COLO829 (cell line): ENCODE measurements at places on chromosomes 6 and 20.

GRCh38 chr20:23456873-23457272 is 4.2 kb upstream of the CST11 start:
- no peak for DNase-seq

GRCh38 chr20:63442100-63442493 is 30.4 kb downstream of the KCNQ2 start:
- peak; percentile 57 for DNase-seq

DNA sequence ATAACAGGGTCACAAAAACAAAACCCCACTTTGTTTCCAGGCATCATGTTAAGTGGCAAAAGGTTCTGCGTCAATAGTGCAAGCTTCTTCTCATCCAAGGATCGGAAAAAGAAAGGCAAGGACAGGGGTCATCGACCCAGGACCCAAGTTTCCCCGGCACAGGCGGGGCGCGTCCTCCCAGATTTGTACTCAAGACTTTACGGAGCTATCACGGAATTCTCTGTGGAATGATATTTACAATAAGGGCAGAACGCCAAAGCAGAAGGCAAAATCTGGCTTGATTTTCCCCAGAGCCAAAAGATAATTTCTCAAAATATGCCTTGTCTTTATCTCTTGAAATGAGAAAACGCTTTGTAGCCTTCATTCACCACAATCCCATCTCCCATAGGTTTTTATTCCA is 25.5 kb downstream of the PDE10A start:
- DNase-seq: no peak

DNA sequence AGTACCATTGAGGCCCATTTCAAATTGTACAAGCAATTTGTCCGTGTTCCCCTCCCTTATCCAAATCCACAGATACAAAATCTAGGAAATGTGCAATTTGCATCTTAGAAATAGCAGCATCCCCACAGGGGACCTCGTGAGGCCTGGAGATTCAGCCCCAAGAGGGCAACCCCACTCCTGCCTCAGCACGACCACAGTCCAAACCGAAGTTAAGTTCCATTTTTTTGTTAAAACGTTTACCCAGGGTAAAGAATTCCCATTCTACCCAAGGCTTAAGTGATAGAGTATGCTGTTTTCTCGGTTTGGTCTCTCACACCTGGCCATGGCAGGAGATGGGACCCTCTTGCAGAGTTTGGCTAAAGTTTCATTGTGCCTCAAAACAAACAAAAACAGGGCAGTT is 41.2 kb downstream of the PLCG1 start:
- DNase-seq: no peak

DNA sequence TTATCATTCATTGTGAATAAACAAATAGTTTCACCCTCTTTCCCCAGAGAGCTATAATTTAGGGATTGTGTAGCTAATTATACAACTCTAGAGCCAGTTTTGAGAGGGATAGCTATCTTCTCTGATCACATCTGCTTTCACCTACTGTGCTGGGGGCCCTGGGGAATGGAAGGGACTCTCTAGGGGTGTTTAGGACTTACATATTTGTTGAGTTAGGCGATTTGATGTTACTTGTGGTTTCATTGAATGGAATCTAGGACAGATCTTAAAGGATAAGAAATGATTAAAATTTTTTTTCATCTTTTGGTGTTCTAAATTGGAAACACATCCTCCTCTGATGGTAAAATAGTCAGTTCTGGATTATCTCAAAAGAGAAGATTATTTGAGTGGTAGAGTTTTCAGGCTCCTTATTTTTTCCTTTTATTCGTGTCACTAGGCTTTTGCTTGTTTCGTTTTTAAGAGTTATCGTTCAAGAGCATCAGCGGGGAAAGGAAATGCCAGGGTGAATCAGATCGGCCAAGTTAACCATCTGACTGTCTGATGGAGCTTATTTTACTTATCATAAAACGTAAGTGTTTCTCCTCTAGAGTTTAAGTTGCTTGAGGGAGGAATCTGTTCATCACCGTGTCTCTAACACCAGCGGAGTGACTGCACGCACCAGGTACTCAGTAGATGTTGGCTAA is 236.7 kb downstream of the FARS2 start:
- no peak for DNase-seq

DNA sequence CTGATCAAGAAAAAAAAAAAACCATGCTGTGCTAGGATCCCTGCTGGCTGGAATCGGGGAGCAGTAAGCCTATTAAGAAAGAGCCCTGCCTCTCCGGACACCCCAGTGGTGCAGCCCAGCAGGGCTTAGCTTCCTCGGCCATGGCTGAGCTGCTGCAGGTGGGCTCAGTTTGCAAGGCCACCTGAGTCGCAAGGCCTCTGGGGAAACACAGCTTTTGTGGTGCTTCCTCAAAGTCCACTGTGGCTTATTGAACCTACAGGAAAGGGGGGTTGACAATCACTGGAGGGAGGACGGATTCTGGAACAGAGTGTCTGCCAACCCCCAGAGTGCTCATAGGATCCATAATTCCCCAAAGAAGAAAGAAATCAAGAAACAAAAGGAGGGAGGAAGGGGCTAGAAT is 240.8 kb downstream of the SMOC2 start:
- DNase-seq: no peak

- DNase-seq: no peak
Observed at GRCh38 chr6:110256366-110256765, 76.1 kb downstream of the CDC40 start.

GRCh38 chr20:59721386-59721785 is 117.0 kb downstream of the PHACTR3 start:
- DNase-seq: no peak

DNA sequence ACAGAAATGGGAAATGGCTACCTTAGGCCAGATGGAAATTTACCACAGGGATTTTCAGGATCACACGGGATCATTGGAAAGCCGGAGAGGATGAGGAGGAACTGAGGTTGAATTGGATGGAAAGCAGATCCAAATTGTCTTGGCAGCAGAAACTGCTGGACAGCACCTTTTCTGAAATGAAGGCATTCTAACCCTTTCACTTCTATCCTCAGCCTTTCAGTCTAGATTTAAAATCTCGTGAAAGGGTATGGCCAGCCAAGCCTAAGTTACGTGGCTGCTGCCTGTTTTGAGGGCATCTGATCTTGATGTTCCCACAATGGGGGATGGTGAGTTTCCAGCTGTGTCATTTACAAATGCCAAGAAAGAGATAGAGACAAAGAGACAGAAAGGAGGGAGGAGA is 358.2 kb downstream of the KIF16B start:
- no peak for DNase-seq

DNA sequence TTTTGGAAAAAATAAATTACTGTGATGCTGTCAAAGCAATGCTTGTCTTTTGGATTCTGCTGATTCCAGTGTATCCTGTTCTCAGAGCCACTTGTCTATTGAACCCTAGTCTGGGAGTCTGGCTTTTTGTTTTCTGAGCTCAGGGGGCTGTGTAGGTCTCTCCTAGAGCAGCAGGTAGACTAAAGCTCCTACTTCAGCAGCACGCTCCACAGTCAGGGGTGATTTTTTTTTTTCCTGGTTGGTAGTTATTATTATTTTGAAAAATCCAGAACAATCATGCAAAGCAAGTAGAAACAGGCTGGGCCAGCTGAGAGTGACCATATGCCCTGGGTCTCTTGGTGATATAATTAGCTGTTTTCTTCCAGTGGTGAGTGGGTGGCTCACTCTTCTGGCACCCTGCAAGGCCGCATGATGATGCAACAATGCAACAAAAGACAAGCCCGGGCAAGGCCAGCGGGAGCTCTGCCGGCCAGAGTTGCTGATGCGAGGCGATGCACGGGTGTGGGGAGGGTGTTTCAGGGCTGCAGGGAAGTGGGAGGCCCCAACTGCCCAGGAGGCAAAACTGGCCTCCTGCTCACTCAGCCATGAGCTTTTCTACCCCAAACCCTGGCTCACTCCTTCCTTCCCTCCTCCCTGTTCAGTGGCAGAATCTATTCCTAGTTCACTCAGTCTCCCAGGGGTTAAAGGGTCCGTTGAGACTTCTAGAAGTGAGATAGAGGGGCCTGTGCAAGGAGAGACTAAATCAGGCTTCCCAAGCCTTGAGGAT is 11.5 kb upstream of the CDKN1A start:
- peak; percentile 83 for DNase-seq

DNA sequence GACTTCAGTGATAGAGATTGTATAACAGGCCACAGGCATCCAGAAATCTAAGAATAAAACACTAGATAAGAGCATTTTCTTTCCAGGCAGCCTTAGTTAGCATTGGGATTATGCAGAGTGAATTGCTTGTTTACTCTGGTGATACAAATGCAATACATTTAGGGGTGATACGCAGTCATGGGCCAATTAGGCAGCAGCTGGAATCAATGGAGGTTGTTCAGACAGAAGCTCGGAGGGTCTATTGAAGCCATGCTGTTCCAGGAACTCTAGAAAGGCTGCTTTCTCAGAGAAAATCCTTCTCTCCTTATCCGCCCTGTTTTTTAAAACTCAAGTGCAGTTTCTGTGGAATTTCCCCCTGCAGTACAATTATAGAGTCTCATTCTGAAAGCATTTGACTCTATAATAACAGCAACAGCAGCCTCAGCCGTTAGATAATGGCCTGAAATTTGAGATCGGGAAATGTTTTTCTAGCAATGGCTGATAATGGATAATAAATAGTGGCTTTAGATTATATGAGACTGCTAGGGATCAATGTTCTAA is 364.3 kb upstream of the HS3ST5 start:
- DNase-seq: no peak

DNA sequence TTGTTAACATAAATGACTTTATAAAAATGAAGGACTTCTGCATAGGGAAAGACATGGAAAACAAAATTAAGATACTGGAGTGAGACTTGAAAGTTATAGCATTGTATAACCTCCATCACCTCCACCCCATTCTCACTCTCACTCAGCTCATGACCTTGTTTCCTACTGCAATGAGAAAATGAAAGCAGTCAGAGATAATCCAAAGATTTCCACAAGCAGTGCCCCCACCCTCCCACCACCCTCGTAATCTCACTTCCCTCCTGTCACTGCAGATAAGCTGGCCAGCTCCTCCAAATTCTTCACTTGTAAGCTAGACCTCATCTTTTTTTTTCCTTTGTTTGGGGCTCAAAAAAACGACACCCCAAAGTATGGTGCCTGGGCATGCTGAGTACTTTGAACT is 52.9 kb upstream of the PROKR2 start:
- no peak for DNase-seq

GRCh38 chr6:44073612-44074438 is 53.4 kb downstream of the MRPL14 start:
- DNase-seq: no peak

DNA sequence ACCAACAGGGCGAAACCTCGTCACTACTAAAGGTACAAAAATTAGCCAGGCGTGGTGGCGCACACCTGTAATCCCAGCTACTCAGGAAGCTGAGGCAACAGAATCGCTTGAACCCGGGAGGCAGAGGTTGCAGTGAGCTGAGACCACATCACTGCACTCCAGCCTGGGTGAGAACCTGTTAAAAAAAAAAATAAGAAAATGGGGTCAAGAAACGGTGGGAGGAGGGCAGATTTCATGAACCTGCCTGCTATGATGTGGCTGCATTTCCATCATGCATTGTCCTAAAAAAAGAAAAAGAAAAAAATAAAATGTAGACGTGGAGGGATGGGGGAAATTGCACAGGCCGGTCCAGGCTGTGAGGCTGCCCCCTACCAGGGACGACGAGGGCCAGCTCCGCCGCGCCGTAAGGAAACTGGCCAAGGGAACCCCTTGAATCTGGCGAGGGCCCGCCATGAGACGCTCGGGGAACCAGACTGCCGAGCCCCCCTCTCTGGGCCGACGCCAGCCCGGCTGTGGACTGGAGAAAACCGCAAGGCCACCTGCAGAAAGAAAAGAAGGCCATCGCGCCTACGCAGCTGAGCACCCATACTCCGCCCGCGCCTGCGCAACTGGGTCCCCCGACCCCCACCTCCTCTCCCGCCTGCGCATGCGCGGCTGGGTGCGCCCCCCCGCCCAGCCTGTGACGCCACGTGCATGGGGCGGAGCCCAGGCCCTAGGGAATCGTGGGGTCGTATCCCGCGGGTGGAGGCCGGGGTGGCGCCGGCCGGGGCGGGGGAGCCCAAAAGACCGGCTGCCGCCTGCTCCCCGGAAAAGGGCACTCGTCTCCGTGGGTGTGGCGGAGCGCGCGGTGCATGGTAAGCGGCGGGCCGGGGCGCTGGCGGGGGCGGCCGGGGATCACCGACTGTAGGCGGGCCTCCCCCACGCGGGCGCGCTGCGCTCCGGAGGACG is at the start of gene ENTPD6:
TSS of gene ENTPD6 (plus strand) at position 699 of the 948 bp plus-strand sequence. CDS start 10,825 bp downstream, outside the sequence.
- peak; percentile 99 for DNase-seq

DNA sequence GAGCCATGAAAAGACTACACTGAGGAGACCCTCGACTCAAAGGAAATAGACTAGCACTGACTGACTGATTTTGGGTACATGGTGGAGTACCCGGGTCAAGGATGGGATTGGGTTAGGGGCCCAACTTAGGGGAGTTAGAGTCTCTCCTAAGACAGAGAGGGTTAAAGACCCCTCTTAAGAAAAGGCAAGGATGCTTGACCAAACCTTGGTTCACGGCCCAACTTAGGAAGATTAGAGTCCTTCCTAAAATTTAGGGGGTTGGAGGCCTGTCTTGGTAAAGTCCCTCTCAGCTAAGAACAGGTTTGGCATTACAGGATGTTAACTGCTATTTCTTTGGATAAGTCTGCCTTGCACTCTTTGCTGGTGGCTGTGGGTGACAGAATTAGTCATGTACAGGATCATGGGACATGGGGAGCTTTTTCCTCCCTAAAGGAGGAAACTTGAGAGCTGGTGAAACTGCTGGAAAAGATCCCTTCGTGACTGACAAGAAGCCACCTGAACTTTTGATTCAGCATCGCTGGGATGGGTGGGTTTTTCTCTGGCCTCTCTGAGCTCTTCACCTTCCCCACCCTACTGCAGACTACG is 12.3 kb upstream of the SLC22A16 start:
- DNase-seq: no peak

DNA sequence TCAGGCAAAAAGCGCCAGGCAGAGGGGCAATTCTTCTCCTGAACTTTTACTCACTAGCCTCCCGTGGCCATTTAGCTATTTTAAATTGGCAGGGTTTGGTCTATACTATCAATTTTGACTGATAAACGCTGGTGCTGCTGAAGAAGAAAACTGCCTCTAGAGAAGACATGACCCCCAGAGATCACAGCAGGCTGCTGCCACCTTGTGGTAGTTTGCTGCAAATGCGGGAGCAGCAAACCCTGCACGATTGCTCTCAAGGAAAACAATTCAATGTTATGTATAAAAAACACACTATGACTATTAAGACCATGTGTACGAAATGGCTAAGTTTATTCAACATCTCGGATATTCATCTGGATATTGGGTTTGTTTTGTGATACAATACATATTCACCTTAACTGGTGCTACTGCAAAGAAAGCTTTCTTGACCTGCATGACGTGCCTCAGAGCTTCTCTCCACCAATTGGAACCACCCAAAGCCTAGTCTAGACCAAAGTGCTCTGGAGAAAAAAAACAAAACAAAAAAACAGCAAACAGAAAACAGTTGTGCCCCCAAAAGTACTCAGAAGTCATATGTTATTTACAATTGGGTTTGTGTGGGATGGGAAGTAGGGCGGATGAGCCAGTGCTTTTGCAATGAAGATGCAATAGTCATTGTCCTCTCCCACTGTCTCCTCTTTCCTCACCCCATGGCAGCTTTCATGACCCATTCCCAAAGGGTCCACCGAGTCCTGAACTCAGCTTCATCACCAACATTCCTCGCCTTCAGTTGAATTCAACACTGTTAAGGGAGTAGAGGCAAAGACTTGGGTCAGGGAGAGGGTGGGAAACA is 19.6 kb upstream of the IL17F start:
- peak; percentile 59 for DNase-seq

- DNase-seq: no peak
Observed at GRCh38 chr6:8982668-8983067, 547.3 kb upstream of the SLC35B3 start.
